GDM1 (cell line): ENCODE measurements at places on chromosomes 3 and 15.

DNA sequence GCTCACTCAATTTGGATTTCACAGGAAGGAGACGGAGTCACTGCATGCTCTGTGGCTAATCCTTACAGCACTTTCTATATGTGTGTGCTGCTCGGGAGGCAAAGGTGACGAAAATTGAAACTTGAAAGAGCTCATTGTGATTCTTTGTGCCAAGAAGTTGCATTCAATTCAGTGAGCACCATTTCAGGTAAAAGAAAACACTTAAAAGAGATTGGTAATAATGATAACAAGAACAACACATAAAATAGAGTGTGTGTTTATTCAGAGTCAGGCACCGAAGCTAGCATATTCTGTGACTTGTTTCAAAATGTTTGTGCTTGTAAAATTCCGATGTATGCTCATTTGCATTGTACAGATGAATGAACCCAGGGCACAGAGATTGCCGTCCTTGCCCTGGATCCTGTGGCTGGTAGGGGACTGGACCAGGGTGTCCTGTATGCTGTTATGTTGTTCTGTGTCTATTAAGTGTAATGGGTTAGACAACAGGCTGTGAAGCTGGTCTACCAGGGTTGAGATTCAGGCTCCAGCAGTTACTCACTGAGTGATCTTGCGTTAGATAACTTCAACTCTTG, 193.3 kb upstream of the PROK2 start:
- no peak for DNase-seq

DNA sequence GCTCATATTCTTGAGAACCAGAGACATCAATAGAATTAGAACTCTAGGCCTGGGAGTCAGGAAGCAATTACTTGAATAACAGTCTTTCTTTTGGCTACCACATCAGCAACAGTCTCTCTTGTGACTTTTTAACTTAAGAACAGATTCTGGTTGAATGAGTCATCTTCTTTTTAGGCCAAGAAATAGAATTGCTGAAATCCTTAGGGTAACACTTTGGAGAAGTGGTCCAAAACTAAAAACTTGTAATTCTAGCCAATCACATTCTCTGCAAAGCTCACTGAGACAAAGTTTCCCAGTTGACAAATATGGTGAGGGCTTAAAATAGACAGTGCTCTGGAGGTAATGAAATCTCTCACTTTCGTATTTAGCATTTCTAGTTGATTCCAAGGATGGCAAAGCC, 238.0 kb downstream of the SHOX2 start:
- DNase-seq: no peak

- DNase-seq: no peak
Observed at GRCh38 chr15:79475306-79475705, 43.2 kb downstream of the MINAR1 start.

DNA sequence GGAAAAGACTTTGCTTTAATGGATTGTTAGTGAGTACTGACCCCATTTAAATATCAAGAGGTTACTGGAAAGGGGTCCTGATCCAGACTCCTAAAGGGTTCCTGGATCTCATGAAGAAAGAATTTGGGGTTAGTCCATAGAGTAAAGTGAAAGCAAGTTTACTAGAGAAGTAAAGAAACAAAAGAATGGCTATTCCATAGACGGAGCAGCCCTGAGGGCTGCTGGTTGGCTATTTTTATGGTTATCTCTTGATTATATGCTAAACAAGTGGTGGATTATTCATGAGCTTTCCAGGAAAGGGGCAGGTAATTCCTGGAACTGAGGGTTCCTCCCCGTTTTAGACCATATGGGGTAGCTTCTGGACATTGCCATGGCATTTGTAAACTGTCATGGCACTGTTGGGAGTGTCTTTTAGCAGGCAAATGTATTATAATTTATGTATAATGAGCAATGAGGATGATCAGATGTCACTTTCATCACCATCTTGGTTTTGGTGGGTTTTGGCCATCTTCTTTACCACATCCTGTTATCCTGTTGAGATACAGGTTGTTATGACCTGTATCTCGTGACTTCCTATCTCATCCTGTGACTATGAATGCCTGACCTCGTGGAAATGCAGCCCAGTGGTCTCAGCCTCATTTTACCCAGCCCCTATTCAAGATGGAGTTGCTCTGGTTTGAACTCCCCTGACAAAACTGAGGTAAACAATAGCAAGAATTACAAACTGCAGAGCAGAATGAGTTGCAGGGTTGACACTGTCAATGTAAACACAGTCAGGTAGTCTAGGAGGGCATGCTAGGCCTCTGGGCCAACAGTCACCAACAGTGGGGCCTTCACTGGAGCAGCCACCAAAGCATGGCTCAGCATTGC, 10.3 kb upstream of the GPR160 start:
- DNase-seq: no peak

- no peak for DNase-seq
Observed at GRCh38 chr3:45309876-45310275, 78.5 kb upstream of the LARS2 start.

GRCh38 chr3:24020036-24020691, 75.1 kb downstream of the NR1D2 start:
- no peak for DNase-seq

DNA sequence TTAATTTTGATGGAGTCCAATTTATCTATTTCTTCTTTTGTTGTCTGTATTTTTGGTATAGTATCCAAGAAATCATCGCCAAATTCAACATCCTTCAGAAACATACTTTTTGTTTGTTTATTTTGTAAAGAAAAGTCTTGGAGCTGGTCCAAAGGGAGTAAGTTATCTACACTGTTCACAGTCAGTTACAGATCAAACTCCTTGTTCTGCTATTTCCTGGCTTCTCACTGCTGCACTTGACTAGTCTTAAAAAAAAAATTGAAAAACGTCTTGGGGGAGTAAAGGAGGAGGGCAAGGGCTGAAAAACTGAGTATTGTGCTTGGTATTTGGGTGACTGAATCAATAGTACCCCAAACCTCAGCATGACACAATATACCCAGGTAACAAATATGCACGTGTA, 105.6 kb downstream of the NFKBIZ start:
- DNase-seq: no peak

- DNase-seq: no peak
Observed at GRCh38 chr3:187889601-187890404, 144.5 kb upstream of the BCL6 start.

- no peak for DNase-seq
Observed at GRCh38 chr3:28958656-28959055, 322.2 kb upstream of the RBMS3 start.

DNA sequence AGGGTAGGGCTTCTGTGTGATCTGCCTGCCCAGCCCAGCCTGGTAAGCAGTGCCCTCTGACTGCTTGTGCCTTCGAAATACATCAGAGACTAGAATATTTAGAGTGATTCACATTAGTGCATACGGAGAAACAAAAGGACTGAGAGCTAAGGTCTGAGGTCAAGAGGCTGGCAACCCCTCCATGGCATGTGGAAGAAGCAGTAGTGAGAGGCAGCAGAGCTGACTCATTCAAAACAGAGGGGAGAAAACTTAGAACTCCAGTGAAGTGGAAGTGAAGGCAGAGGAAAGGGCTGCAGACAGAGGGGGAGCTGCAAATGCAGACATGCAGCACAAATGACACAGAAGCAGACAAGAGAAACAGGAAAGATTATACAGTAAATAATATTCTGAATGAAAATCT, 61.6 kb downstream of the ULK4 start:
- DNase-seq: no peak

DNA sequence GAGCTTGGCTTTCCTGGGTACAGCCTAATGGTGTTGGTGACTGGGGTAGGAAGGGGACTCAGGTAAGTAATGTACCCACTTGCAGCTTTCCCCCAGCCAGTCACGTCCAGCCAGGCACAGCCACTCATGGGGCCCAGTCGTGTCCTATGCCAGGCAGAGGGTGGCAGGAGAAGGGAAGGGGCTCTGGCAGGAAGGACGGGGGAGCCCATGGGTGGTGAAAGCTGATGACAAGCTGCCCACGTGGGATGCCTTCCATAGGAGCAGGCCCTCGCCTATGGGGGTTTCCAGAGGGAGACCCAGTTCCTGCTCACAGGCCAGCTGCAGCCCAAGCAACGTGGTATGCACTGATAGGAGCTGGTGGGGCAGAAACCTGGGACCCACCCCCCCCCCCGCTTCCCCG, 10.7 kb downstream of the CHAC1 start:
- DNase-seq: no peak

GRCh38 chr3:197367081-197367780, 68.8 kb upstream of the DLG1 start:
- no peak for DNase-seq

GRCh38 chr3:145145461-145145860, 1015.5 kb downstream of the PLOD2 start:
- no peak for DNase-seq

DNA sequence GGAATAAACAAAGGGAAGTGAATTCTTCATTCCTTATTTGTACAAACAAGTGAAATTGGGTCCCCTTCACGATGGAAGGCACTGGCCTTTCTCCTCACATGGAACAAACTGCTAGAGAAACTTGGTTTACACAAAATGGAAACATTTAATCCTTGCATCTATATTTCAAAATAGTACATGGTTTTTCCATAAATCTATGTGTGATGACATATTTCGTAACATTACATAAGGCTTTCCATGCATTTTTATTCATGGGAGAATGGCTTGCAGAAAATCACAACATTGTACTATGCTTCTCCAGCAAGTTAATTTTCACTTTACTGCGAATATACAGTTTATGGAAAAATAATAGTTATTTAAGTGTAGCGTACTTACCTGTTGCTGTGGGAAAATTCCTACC, 81.0 kb upstream of the CDIN1 start:
- DNase-seq: no peak
